Stimulated activated CD8-positive, alpha-beta memory T cell treated with anti-CD3 and anti-CD28 coated beads, Interleukin-7, amount 100 ng/mL, for 1 hour (primary cell): ENCODE measurements at places on chromosomes 11 and 22.

- no peak for DNase-seq
Measured at GRCh38 chr22:28942801-28943500, 59.6 kb downstream of the ZNRF3 start.

DNA sequence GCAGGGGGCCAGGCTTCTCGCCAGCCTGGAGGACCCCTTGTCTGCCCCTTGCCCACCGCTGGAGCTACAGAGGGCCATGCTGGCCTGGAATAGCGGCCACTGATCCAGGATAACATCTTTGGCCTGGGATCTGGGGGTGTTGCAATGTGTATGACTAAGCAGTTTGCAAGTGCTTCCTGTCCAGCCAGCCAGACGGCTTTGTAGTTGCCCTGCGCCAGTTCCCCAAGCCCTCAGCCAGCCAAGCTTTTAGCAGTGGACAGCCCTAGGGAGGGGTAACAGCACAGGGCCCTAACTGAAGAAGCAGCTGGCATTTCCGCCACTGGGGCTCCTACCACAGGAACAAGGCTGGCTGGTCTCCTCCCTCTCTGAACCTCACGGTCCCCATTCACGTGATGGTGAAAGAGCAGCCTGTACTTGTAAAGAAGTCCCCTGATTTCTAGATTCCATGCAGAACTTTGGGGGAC, 32.1 kb downstream of the UQCR10 start:
- no peak for DNase-seq

- DNase-seq = no peak
Measured at GRCh38 chr11:30422447-30423278, 99.8 kb downstream of the ARL14EP start.

DNA sequence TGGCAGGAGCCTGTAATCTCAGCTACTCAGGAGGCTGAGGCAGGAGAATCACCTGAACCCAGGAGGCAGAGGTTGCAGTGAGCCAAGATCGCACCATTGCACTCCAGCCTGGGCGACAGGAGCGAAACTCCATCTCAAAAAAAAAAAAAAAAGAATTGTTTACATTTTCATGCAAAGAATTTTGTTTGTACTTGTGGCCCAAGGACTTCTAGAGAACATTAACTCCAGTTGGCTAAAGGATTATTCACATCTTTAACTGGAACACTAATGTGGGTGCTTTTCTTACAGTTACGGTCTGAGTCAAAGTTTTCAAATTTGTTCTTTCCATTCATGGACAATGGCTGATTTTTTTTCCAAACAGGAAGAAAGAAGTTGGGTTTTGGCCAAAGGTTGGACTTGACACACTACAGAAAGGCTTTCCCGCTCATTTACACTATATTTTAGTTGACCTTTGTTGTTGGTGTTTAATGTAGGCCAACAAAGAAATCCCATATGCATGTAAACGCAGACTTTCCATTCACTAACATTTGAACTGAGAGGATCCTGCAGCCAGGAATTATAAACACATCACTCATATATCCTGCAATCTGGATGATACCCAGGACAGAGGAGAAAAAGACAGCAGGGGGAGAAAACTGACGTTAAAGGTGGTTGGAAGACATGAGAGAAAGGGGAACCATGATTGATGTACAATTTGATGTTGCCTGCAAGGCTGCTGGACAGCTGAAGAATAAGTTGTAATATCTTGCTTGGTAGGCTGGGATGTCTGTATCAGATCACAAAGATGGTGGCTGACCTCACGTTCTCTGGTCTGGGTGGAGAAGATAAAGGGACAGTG, 13.1 kb downstream of the POU2AF1 start:
- DNase-seq = no peak

DNA sequence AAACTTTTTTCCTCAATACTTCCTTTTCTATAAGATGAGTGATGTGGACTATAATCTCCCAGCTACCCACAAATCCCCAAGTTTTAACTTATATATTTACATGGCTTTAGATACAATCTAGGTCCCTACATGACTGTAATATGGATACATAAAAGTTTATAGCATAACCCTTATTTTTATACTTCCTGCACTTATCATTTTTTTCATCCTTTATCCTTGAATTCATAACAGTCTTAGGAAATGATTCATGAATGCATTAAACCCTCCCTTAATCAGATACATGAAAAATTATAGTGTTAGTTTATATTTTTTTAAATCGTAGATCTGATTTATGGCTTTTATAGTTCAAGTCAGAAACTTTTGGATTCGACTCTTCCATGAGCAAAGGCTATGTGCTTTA, 195.8 kb downstream of the MAML2 start:
- no peak for DNase-seq

GRCh38 chr11:103700622-103701021, 335.8 kb upstream of the DDI1 start:
- no peak for DNase-seq

- no peak for DNase-seq
Measured at GRCh38 chr11:78371221-78371891, 46.3 kb downstream of the GAB2 start.
